ENCODE measurements at places on chromosomes 7 and 10. TPM values are rescaled to one million over a fixed set of nuclear protein-coding genes. Genes with fewer than 3 reads are reported as not detected.

The MEOX2 gene
- 28.3 TPM for total RNA-seq

The CUZD1 gene
- 0.52 TPM for total RNA-seq

The NPY gene
- total RNA-seq: 2.3 TPM

The ACTA2 gene
- 1,211 TPM for total RNA-seq

The HTR7 gene
- 21.2 TPM for total RNA-seq

The CPXM2 gene
- total RNA-seq: 114 TPM

The WDFY4 gene
- not detected for total RNA-seq

The TRRAP gene
- 37.9 TPM for total RNA-seq

The COL1A2 gene
- 7,425 TPM for total RNA-seq

The ZNF746 gene
- total RNA-seq: 19.5 TPM

The MBL2 gene
- not detected for total RNA-seq

The CNTNAP2 gene
- total RNA-seq: under 0.01 TPM

The FAM171A1 gene
- 19.7 TPM for total RNA-seq

The GPR37 gene
- 1.5 TPM for total RNA-seq

The BCAP29 gene
- total RNA-seq: 45.7 TPM

The LIPJ gene
- not detected for total RNA-seq

The UTF1 gene
- not detected for total RNA-seq

All from smooth muscle cell of the pulmonary artery (primary cell).